NCI-H460 (cell line): ENCODE measurements at places on chromosomes 1 and 21.

- no peak for DNase-seq
Measured at GRCh38 chr1:116997066-116997465, 4.5 kb upstream of the CD101 start.

- peak; percentile 31 for DNase-seq
Measured at GRCh38 chr1:16235944-16236510, 956 bp downstream of the CPLANE2 start.

GRCh38 chr1:100075773-100076172, 57.0 kb downstream of the SASS6 start:
- DNase-seq: no peak

DNA sequence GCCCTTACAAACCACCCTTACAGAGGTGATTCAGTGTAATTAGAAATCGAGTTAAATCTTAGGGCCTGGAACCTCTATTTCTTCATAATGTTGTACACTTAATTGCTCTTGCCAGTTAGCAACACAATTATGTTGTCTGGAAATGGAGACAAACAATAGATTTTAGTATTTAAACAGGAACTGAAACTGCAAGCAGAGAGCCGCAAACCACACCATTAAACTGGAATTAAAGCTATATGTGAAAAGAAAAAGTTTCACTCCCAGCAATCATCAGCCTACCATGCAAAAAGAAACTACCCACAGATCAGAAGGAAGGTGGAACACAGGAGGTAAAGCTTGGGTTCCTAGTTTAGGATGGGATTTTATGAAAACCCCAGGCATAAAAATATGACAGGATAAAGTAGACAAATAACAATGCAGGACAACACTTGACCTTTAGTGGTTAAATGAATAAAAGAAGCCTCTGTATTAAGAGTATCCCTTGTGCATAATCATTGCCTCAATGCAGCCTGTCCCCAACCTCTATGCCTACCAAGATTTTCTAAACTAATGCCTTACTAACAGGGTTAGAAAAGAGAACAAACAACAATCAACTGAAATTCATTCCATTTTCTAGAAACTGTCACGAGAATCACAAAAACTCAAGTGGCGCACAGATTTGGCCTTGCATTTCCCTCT, 304.3 kb upstream of the ESRRG start:
- no peak for DNase-seq

GRCh38 chr1:177471244-177471643, 300.5 kb downstream of the BRINP2 start:
- DNase-seq: no peak

GRCh38 chr1:27575840-27576331, 28.1 kb downstream of the AHDC1 start:
- DNase-seq: no peak
